Fibroblast of skin of right biceps (primary cell): ENCODE measurements at places on chromosomes 3 and 15.
A peak's percentile ranks its signal among the peaks of the same experiment; 100 is the strongest.

DNA sequence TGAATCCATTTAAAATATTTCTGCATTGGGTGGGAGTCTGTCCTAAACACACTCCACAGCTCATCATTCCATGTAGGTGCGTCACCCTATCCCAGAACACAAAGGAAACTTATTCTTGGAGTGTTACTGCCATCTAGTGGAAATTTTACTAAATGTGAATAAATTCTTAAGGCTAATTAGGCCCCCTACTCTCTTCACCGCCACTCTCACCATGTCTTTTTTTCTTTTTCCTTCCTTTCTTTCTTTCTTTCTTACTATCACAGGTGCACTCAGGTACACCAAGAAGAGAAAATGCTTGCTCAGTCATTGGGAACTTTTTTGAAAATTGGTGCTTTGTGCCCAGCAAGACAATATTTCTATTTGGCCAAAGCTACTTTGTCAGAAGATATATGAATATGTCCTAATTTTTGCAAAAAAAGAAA, 26.4 kb upstream of the ATP8B4 start:
- DNase-seq: peak; percentile 86

GRCh38 chr3:11245827-11246662, 26.2 kb upstream of the ATG7 start:
- no peak for DNase-seq

DNA sequence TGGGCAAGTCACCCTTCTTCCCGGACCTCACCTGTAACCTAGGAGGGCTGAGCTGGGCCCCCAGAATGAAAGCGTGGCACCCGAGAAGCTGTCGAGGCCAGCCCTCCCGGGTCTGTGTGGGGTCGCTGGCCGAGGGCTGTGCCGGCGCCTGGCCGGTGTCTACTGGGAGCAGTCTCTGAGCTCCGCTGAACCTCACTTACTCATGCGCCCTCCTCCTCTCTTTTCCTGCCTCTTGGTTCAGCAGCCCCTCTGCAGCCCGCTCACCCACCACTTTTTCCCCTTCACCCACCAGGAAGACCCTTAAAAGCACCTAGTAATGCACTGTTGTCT, 419 bp downstream of the HYKK start:
- no peak for DNase-seq

DNA sequence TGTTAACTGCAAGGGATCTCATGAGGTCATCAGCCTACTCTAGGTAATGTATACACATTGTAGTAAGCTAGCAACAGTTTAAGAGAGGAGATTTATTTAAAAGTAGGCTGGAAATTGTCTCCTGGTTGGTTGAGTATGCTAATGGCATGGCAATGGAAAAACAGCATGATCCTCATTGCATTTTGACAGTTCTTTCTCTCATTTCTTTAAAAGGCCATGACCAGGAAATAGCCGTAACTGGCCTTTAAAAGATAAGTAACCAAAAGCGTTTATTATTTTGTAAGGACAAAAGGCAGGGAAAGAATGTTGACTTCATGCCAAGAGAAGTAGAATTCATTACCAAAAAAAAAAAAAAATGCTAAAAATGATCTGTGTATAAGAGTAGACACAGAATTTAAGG, 310.3 kb downstream of the FGF12 start:
- DNase-seq: no peak

DNA sequence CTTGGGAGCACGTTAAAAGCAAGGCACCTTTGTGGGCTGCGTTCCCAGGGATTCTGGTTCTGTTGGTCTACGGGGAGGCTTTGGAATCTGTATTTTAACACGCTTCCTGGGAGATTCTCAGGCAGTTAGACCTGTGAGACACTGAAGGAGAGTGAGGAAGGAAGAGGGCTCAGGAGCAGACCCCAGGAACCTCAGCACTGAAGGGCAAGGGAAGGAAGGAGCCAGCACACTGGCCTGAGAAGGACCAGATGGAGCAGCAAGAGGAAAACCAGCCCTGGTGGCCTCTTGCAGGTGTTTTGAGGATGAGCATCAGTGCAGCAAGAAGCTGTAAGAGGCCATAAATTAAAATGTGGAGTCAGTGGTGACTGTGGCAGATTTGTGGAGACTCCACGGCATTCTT, 146.7 kb downstream of the RPLP1 start:
- DNase-seq: no peak

DNA sequence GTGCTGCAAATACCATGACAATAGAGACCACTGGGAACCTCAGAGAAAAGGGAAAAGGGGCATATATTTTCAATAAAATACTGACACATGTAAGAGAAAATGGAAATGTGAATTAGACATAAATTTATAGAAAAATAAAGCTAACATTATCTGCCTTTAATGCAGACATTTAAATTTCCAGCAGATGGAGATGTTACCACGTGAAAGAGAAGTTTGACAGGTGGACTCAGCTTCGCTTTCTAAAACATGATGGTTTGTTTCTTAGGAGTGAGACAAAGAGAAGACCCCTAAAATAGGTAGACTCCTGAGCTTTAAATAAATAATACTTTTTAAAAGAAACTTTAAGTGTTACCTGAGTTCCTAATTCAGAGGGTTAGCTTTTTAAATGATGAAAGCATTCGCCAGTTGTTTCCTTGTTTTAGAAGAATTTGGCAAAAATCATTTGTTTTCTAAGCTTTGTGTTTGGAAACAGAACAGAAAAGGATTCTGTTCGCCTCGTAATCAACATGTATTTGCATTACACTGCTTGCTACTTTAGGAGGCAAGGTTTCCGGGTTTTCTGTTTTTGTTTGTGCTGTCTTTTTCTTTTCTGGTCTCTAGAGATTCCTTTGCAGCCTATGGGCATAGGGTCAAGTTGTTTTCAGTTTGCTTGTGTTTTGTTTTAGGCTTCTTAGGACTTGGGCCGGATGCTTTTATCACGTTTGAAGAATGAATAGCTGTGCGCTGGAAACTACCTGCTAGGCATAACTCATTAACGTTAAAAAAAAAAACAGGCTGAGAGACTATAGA, 271.4 kb downstream of the THSD4 start:
- DNase-seq: no peak

- DNase-seq: no peak
Observed at GRCh38 chr15:46322753-46323152, 687.9 kb downstream of the SQOR start.

DNA sequence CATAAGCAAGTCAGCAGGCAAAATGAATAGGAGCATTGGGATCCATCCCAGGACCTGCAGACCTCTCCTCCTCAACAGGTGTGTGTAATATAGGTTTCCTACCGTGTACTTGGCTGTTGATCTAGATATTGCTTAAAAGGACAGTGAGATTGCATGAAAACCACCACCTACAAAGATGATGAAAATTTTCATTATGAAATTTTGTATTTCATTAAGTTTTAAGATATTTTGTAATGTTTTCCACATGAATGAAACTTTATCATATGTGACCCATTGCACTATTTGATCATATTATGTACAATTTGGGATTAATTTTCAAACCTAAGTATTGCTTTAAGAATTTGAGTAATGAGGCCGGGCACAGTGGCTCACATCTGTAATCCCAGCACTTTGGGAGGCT, 94.3 kb upstream of the TRPM1 start:
- no peak for DNase-seq

- DNase-seq: no peak
Observed at GRCh38 chr3:13264468-13264795, 155.7 kb downstream of the NUP210 start.

GRCh38 chr3:11379238-11379823, 107.1 kb downstream of the ATG7 start:
- DNase-seq: peak; percentile 67

DNA sequence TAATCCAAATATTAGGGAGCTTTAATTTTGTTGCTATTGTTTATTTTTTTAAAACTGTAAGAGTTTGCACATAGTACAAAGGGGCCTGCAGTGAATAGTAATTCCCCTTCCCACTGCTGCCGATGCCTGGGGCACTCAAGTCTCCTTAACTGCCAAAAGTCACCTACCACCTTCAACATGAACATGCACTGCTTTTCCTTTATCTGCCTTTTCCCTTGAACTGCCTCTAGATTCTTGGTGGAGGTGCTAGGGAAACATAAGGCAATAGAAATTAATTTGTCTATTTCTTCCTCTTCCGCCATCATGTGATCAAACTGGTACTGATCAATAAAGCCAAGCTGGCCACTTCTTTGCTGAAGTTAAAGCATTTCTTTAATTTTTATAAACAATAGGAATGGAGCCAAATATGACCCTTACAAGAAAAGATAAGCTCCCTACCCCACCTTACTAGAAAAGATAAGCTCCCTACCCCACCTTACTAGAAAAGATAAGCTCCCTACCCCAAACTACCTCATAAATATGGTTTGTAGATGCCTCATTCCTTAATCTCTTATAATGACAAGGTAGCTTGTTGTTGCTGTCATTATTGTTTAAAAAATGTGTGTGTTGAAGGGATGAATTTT, 17.4 kb upstream of the ACAP2 start:
- no peak for DNase-seq

DNA sequence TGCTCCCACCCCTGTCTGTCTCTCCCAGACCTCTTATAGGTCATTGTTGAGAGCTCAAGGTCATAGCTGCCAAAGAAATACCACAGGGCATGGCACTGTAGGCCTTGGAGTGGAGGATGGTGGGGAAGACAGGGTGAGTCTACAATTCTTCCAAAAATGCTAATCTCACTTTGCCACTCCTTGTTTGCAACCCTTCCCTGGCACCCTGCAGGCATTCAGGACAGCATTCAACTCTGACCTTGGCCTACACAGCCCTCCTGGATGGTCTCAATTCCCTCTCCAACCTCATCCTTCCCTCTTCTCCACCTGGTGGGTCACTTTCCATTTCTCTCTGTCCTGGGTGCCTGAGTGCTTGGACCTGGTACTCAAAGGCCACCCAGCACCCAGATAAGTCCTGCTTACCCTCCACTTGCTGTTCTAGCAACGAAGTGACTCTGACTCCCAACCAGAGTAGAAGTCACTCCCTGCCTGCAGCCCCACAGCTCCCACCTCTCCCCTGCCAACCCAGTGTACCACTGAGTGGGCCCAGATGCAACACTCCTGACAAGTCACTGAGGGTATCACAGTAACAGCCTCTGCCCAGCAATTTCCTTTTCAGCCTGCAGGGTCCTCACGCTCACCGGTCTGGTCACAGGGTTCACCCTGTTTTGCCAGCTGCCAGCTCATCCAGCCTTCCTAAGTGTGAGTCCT, 36.6 kb downstream of the AMOTL2 start:
- DNase-seq: no peak

DNA sequence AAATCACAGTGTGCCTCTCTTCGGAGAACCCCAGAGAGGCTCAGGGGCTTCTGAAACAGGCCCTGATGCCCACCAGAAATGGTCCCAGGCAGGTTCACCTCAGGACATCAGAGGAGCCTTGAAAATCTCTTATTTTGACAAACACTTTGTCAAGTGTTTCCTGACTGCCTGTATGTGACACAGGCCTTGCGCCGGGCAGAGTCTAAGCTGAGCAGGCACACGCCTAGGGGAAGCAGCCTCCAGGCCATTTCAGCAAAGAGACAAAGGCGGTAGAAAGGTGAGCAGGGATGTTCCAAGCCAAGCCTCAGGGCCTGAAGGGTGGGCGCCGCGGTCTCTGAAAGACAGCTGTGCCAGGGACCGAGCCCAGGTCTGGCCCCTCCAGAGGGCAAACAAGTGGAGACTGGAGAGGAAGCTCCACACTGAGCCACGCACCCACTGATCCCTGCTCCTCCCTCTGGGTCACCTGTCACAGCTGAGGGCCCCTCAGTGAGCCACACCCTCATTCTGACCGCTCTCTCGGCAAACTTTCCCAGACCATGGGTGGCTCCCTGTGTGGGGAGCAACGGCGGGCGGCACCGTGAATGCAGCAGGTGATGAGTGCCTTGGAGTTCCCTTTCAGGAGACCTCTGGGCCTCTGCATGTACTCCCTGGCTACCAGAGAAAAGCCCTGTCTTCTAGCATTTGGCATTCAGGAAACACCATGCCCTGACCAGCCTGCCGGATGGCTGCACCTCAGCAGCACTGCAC, 136.1 kb downstream of the ADAMTS17 start:
- DNase-seq: no peak

- DNase-seq: peak; percentile 49
Observed at GRCh38 chr15:42604894-42605744, 29.7 kb downstream of the STARD9 start.

- no peak for DNase-seq
Observed at GRCh38 chr15:64478863-64479262, 18.5 kb downstream of the ZNF609 start.

GRCh38 chr3:44421280-44421679, 56.2 kb downstream of the ZNF445 start:
- no peak for DNase-seq

GRCh38 chr3:34683851-34684250, 885.4 kb downstream of the PDCD6IP start:
- peak; percentile 55 for DNase-seq
